H1 (cell line): ENCODE measurements at places on chromosomes 7 and 10. TPM values are rescaled to one million over a fixed set of nuclear protein-coding genes. Genes with fewer than 3 reads are reported as not detected.

DNA sequence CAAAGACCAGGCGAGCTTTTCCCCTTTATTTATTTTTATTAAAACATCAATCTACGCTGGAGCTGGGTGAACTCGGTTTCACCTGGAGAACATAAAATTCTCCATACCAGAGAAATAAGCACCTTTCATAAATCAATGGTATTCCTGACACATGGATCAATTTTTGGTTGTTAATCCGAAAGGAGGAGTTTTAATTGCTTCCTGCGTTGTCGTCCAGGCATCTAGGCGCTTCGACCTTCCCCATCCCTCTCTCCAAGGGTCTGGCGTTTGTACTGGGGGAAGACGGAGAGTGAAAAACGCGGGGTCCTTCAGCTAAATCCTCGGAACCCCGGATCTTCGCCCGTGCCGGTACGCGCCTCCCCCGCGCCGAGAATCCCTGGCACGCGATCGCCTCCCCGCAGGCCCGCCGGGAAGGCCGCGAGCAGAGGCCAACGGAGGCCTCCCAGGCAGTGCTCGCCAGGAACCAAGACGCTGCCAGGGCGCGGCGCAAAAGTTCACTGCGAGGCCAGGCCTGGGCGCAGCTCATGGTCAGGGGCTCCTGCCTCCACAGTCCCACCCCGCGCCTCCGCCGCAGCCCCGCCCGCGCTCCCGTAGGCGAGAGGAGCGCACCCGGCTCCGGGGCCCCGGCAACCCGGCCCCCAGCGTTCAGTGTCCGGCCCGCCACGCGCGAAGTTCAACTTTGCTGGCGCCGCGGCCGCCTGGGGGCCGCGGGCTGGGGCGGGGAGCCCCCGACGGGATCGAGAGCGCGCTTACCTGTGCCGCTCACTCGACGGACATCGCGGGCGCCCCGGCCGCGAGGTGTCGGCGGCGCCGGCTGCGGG is 8.3 kb upstream of the EBF3 start:
- peak; percentile 67 for DNase-seq

DNA sequence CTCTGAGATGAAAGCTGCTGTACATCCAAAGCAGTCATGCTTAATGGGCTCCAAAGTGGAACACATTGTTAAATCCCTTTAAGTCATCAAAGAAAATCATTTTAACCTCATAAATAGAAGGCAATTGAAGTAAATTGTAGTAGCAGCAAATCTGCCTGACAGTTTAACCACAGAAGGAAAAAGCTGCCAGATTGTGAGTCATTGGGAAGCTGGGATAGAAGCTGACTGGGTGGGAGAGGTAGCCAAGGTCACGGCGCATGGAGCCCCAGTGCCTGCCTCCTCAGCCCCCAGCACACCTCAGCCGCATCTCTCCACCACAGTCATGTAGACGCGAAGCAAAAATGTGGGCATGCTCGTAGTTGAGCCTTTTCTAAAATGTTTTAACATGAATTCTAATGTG is 44.0 kb downstream of the TARP start:
- no peak for DNase-seq

The GIMAP1 gene
- not detected in 2 replicates for total RNA-seq

DNA sequence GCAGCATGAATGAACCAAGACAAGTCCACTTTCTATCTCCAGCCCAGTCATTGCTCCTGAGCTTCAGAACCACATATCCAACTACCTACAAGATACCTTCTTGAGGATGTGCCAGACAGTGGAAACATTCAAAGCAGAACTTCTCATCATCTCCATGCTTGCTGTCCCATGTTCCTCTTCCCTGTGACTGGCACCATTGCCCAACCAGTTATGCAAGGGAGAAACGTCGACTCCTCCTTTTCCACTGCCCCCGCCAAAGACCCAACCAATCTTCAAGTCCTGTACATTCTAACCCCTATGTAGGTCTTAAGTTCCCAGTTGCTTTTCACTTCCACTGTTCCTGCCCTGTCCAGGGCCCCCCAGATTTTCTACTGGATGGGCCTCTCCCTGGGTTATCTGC is 225.7 kb downstream of the RPS24 start:
- DNase-seq, result no peak

DNA sequence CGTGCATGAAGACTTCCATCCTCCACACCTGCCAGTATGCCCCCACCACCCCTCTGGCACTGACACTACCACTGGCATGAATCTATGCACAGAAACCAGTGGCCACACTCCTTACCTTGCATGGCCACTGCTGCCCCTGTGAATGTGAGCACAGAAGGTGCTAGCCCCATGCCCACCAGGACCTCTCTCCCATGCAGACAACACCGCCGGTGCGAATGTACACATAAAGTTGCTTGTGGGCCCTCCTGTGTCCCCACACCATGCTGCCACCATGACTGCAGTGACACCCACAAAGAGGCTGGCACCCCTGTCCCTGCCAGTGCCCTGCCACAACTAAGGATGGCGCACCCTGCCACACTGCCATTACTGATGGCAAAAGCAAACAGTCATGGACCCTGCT is 289.5 kb upstream of the KCND2 start:
- DNase-seq, result no peak

- DNase-seq, result no peak
These were observed 8.7 kb downstream of the ADCY1 start for GRCh38 chr7:45582868-45583277.

DNA sequence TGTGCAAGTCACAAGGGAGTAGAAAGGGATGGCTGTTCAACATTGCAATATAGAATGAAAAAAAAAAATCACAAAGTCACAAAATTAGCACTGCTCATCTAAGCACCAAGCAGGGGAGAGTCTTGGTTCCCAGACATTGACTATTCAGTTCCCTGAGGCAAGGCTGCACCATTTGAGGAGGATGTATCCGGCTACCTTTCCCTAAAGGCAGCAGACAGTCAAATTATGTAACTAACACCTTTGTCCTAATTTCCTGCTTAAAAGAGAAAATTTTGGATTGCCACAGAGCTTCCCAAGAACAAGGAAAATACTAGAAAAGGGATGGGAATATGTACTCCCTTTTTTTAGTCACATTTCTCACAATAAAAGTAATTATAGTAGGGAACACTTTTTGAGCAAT is 148.1 kb downstream of the PCLO start:
- no peak for DNase-seq

The CTAGE6 gene
- total RNA-seq, result 0.13 TPM in 1 of 2 replicates, not detected in the other

The WEE2 gene
- not detected in 2 replicates for total RNA-seq

GRCh38 chr10:67802767-67803538 is 35.0 kb downstream of the DNAJC12 start:
- no peak for DNase-seq

DNA sequence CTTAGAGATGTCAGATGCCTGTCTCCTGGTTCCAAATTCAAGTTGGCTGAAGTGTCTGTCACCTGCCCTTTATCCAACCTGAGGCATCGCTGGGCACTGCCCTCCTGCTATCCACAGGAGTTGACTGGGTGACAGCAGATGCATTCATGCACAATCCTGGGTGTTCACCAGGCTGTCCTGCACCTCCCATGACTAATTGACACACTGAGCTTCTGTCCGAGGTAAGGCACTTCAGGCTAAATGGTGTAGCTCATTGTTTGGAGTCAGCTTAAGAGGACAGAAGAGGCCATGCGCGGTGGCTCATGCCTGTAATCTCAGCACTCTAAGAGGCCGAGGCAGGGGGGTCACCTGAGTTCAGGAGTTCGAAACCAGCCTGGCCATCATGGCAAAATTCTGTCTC is 2.4 kb downstream of the UCMA start:
- DNase-seq, result no peak

DNA sequence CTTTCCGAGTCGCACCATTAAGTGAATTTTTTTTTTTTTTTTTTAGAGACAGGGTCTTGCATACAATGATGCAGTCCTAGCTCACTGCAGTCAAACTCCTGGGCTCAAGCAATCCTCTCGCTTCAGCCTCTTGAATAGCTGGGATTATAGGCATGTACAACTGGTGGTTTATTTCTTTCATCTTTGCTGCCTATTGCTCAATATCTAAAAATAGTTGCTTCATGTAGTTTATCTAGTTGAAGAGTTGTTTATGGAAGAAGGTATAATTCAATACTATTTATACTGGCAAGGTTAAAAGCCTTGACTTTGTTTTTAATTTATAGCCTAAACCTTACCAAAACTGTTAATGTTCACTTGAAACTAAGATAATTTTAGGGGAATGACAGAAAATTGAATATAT is 66.9 kb downstream of the SEMA3D start:
- DNase-seq, result no peak

DNA sequence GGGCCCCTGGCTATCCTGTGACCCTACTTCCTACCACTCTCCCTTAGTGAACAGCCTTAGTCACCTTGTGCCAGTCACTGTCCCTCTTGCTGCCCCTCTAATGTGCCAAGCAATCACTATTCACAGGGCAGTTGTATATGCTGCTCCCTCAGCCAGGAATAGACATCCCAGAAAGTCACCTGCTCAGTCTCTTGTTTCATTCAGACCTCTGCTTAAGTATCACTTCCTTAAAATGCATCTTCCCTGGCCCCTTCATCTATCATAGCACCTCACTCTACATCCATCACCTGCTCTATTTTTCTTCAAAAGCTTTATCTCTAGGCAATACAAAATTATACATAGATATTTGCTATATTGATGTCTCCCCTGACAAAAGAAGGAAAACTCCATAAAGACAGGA is 328.4 kb upstream of the NFE2L3 start:
- DNase-seq, result no peak

The PVRIG gene
- not detected in 2 replicates for total RNA-seq

DNA sequence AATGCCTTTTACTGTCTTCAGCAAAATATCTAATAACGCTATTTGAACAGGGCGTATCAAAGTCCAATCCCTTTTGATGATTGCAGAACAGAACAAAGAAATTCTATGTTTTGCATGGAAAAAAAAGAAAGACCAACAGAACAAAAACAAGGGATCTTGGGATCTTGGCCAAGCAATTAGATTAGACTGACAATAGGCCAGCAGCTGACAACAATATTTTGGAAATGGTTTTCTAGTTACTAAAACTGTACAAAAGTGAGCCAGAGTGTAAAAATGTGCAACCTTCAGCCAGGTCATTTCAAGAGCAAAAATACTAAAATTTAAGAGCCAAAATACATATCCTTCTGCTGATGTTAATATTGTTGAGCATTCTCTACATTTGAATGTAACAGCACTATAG is 716.5 kb upstream of the KCND2 start:
- DNase-seq, result no peak

- peak; percentile 71 for DNase-seq
These were observed 654 bp downstream of the MUC3A start for GRCh38 chr7:100949933-100950443.

The SPDYE1 gene
- total RNA-seq, result not detected in 2 replicates

The HTR7 gene
- 24.6 and 26.9 TPM in 2 replicates for total RNA-seq

DNA sequence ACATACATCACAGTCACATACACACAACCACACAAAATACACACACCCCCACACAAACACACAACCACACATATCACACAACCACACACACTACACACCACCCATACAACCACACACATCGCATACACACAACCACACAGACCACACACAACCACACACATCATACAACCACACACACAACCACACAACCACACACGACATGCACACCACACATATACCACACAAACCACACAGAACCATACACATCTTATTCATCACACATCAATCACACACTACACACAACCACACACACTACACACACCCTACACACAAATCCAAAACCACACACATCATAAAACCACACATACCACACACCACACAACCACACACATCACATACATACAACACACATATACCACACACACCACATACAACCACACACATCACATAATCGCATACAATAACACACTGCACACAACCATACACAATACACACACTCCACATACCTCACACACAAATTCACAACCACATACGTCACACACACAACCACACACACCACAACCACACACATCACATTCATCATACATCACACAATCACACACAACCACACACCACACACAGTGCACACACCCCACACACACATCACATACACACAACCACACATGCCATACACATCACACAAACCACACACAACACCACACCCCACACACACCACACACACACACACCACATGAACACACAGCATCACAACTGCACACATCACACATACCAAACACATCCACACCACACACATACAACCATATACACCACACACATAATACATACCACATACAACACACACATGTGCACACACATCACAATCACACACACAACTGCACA is 30.4 kb downstream of the GPRIN2 start:
- no peak for DNase-seq

DNA sequence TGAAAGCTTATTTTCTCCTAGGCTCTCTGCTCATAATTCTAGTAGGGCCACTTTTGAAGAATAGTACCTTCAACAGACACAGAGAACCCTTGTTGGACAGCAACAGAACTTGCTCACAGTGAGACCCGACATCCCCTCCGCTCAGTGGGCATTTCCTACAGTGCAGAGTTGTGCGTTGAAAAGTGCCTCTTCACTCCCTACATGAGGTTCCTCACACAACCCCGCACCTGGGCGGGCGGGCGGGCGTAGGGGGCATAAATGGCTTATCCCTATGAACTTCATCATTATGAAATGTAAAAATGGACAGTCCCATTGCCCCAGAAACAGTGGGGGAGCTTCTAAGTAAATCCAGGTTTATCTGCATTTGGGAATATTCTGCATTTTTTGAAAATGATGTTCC is 174.9 kb downstream of the MGMT start:
- DNase-seq, result no peak

The SKIDA1 gene
- 8.0 and 8.2 TPM in 2 replicates for total RNA-seq

DNA sequence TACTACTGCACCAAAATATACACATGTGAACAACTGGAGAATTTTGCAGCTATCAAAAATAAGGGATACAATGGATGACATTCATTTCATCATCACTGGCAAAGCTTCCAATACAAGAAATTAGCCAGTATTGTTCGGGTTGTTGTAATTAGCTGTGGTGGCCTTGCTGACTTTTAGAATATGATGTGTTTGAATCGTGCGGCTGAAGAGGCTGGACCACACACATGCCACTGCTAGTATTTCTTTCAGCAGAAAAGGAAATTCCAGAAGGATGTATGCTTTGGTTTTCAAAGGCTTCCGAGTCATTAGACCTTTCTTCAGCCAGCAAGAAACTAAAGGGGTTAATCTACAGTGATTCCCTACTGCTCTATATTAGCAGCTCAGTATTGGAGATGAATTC is 16.6 kb downstream of the RPP38 start:
- DNase-seq, result no peak
